ENCODE measurements at places on chromosomes 4 and X. TPM values are rescaled to one million over a fixed set of nuclear protein-coding genes. Genes with fewer than 3 reads are reported as not detected.
A peak's percentile ranks its signal among the peaks of the same experiment; 100 is the strongest.

DNA sequence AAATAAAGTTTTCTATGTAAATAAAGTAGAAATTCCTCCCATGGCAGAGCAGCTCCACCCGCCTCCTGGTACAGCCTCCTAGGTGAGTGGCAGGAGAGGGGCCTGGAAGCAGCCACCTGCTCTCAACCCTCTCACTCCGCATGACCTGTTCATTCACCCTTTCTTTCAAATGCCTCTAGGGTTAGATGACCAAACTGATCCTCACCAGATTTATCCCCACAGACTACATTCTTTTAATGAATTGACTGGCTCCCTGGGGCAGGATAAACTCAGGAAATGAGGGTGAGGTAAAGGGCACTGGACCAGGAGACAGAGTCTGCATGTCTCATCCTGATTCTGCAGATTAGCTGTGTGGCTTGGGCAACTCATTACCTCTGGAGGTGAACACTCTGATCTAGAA lies 32.6 kb upstream of the NKX6-1 start:
- peak overlapping the region; percentile 88 for H3K27ac ChIP-seq
- H3K4me3 ChIP-seq = no peak overlapping the region
- peaks cover 42% of the 10 kb centered on the region for H3K4me1 ChIP-seq
- DNase-seq = peak; percentile 95

DNA sequence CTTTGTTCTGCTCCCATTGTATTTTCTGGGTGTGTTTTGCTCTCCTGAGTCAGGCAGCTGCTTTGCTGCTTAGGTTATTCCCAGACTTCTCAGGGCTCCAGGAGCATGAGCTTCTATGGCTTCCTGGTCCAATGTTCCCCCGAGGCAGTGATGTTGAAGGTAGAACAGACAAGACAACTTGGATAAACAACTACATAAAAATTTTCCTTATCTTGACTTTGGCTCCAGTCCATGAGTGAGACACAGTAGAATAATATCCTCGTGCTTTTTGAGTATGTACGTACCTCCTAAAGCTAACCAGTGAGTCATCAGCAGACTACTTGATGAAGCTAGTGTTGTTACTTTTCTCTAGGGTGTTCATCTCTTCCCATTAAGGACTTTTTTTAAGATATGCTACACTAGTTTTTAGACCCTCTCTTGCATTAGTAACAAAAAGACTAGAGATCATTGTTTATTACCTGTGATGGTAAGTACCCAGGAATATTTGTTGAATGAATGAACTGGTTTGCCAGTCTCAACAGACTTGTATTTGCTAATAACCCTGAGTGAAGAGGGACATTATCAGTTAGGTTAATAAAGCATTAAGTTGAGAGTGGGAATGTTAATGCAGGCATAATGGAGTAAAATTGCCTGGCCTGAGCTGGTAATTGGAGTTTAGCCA lies 131.9 kb downstream of the FHIP1A start:
- DNase-seq = peak; percentile 68
- no peak overlapping the region for H3K4me3 ChIP-seq
- H3K36me3 ChIP-seq = no peaks in the 10 kb centered on the region
- H3K27me3 ChIP-seq = no peaks in the 10 kb centered on the region
- H3K4me1 ChIP-seq = peaks cover 23% of the 10 kb centered on the region

- H3K4me3 ChIP-seq = no peak overlapping the region
- H3K27ac ChIP-seq = no peak overlapping the region
- no peaks in the 10 kb centered on the region for H3K27me3 ChIP-seq
- H3K36me3 ChIP-seq = no peaks in the 10 kb centered on the region
- H3K4me1 ChIP-seq = no peaks in the 10 kb centered on the region
Measured at GRCh38 chr4:154961263-154961662, 180.2 kb downstream of the RBM46 start.

DNA sequence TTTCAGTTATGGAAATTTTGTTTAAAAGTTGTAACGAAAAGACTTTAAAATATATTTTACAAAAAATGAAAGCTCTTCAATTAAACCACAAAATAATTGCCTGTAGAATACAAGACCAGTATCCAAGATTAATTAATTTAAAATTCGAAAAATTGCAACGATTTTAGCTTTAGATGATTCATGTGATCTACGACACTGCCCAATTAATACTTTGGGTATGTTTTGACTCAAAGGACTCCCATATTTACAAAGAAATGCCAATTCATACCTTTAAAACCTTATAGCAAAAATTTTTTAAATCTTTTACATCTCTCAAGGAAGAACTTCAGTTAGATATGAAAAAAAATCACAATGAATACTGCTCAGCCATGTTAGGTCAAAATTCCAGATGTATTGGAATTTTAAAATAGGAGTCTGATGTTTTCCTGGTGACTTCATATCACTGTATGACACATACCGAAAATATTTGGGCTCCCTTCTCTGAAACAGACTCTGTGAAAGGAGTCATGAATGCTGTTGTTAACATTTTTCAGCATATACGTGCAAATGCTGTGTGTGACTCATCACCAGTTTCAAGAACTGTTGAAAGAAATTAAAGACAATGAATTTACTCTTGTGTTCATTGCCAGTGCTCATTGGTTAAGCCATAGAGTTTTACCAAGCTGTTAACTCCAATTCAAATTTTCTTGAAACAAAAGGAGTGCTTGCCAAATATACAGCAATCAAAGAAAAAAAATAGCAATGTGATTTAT lies 13.8 kb upstream of the SMS start:
- peak overlapping the region; percentile 82 for H3K27ac ChIP-seq
- DNase-seq = peak; percentile 24
- H3K4me1 ChIP-seq = peaks cover 17% of the 10 kb centered on the region
- no peaks in the 10 kb centered on the region for H3K27me3 ChIP-seq
- no peaks in the 10 kb centered on the region for H3K36me3 ChIP-seq

DNA sequence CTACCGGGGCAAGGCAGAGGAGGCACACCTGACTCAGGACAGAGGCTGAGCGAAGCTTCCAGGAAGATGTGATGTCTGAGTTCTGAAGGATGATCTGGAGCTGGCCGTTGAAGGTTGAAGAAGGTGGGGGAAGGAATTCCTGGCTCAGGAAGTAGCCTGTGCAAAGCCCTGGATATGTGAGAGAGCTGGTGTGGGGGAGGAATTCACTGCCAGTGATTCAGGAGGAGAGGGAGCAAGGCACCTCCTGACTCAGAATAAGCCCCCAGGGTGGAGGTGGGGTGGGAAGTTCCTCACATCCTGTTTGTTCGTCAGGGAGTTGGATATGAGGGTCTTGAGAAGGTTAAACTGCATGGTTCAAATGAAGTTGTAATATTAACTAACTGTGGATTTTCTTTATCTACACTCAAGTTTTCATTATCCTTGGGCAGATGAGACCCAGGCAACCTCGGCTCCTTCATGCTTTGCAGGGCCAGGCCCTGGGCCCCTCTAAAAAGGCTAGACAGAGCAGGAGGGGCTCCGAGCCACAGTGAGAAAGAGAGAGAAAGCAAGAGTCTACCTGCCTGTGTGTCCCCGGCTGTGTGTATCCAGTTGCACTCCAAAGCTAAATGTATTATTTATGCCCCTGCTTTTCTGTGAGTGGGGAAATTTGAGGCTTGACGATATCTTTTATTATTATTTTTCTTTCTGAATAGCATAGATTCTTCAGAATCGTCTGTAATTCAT lies 7.1 kb downstream of the NHSL2 start:
- no peak overlapping the region for H3K27ac ChIP-seq
- no peaks in the 10 kb centered on the region for H3K36me3 ChIP-seq
- no peaks in the 10 kb centered on the region for H3K4me1 ChIP-seq
- DNase-seq = no peak
- H3K4me3 ChIP-seq = no peak overlapping the region

GRCh38 chr4:159685340-159686092 lies 582.6 kb downstream of the RAPGEF2 start:
- H3K27me3 ChIP-seq = no peaks in the 10 kb centered on the region
- no peak overlapping the region for H3K4me3 ChIP-seq
- no peaks in the 10 kb centered on the region for H3K36me3 ChIP-seq
- H3K27ac ChIP-seq = no peak overlapping the region

GRCh38 chrX:20189171-20189570 lies 47.5 kb upstream of the EIF1AX start:
- H3K4me1 ChIP-seq = no peaks in the 10 kb centered on the region
- H3K4me3 ChIP-seq = no peak overlapping the region
- DNase-seq = no peak
- no peaks in the 10 kb centered on the region for H3K27me3 ChIP-seq
- H3K27ac ChIP-seq = no peak overlapping the region

DNA sequence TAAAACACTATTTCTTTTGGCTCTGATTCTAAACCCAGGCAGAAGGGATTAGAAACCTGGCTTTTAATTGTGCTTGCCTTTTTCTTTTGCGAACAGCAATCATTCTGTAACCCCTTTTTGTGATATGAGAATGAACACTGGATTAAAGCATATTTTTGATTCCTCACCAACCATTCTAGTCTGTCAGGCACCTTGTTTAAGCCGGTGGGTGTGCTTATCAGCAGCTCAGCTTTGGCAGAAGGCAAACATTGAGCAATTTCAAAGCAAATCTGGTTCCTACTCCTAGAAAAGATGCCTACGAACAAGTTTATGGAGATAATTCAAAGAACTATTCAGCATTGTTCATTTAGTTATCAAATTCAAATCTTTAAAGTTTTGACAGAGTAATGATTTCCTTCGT lies 265.1 kb upstream of the FAM241A start:
- no peak overlapping the region for H3K27ac ChIP-seq
- no peaks in the 10 kb centered on the region for H3K4me1 ChIP-seq
- no peaks in the 10 kb centered on the region for H3K36me3 ChIP-seq
- H3K27me3 ChIP-seq = no peaks in the 10 kb centered on the region
- no peak overlapping the region for H3K4me3 ChIP-seq

GRCh38 chr4:143202824-143203223 lies 18.1 kb downstream of the USP38 start:
- no peaks in the 10 kb centered on the region for H3K4me1 ChIP-seq
- H3K36me3 ChIP-seq = peaks cover 15% of the 10 kb centered on the region
- no peak overlapping the region for H3K4me3 ChIP-seq
- no peak for DNase-seq
- H3K27ac ChIP-seq = no peak overlapping the region
- H3K27me3 ChIP-seq = no peaks in the 10 kb centered on the region

GRCh38 chrX:134251241-134251640 lies 14.3 kb downstream of the CCDC160 start:
- no peaks in the 10 kb centered on the region for H3K36me3 ChIP-seq
- no peaks in the 10 kb centered on the region for H3K27me3 ChIP-seq
- no peak overlapping the region for H3K4me3 ChIP-seq
- H3K27ac ChIP-seq = no peak overlapping the region
- peaks cover 33% of the 10 kb centered on the region for H3K4me1 ChIP-seq
- DNase-seq = no peak

GRCh38 chr4:37447886-37448285 lies 203.3 kb downstream of the NWD2 start:
- H3K27ac ChIP-seq = no peak overlapping the region
- H3K4me3 ChIP-seq = no peak overlapping the region
- DNase-seq = no peak
- no peaks in the 10 kb centered on the region for H3K36me3 ChIP-seq
- peaks cover under 1% of the 10 kb centered on the region for H3K4me1 ChIP-seq

- peak; percentile 61 for DNase-seq
- H3K27me3 ChIP-seq = no peaks in the 10 kb centered on the region
- no peak overlapping the region for H3K4me3 ChIP-seq
- H3K27ac ChIP-seq = peak overlapping the region; percentile 59
- H3K36me3 ChIP-seq = peaks cover 7% of the 10 kb centered on the region
Measured at GRCh38 chr4:83207497-83208101, 77.0 kb downstream of the COQ2 start.

Gene SASH3
- total RNA-seq = not detected

Gene MAGEC3
- not detected for total RNA-seq

Gene DMRTC1
- total RNA-seq = not detected

Gene ELOVL6
- total RNA-seq = 13.2 TPM

Gene GSX2
- not detected for total RNA-seq

Gene SOX3
- total RNA-seq = not detected

Gene UGT2B11
- total RNA-seq = not detected
